ENCODE measurements at places on chromosomes 3 and 15.

DNA sequence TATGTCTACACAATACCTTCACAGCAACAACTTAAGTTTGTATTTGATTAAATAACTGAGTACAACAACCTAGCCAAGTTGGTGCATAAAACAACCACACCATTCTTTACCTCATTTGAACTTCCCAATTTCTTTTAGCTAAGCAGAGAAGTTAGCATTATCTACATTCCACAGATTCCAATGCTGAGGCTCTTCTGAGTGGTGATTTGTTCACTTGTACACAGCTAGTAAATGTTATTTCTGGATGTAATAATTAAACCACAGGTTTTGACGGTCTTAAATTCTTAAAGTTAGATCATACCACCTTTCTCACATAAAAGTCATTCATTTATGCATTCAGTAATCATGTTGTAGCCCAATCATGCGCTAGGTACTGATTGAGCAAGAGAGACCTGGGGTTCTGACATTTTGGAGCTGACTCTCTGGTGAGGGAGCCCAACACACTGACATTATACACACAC is 102.5 kb downstream of the SST start:
- DNase-seq, result no peak

DNA sequence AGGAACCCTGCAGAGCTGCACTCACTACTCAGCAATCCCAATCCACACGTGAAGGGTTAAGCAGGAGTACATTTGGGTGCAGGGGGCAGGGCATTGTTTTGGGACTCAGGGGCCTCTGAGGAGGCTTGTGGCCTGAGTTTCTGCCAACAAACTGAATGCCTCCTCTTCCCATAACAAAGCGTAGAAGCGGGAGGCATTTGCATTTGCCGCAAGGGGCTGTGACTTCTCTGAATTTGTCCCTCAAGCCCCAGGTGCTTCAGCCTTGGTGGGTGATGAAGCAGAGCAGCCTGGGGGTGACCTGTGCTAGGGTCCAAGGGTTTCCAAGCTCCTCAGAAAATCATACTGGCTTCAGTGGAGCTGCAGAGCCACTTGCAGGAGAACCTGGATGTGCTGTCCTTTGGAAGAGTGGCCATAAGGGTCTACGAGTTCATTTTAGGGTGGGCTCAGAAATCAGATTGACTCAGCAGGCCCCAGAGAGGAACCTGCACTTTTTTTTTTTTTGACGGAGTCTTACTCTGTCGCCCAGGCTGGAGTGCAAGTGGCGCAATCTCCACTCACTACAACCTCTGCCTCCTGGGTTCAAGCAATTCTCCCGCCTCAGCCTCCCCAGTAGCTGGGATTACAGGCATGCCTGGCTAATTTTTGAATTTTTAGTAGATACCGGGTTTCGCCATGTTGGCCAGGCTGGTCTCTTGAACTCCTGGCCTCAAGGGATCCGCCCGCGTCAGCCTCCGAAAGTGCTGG is 1.4 kb upstream of the RPSA start:
- no peak for DNase-seq

DNA sequence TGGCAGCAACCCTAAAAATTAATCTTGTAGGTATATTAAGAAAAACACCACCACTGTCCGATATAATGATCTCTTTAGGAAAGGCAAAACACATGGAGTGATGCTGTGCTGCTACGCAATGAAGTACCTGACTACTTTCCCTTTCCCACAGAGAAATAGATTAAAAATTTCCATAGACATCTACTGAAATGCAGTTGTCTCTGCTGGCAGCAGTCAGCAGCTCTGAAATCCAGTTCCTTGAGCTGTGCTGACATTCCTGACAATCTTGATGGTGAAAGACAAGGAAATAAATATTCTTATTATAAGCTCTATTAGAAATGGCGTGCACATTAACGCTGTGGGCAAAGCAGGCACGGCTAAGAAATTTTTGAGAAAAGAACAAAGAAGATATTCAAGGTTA is 287.6 kb downstream of the IL5RA start:
- DNase-seq, result no peak

GRCh38 chr3:195172039-195172684 is 98.8 kb downstream of the XXYLT1 start:
- DNase-seq, result no peak

DNA sequence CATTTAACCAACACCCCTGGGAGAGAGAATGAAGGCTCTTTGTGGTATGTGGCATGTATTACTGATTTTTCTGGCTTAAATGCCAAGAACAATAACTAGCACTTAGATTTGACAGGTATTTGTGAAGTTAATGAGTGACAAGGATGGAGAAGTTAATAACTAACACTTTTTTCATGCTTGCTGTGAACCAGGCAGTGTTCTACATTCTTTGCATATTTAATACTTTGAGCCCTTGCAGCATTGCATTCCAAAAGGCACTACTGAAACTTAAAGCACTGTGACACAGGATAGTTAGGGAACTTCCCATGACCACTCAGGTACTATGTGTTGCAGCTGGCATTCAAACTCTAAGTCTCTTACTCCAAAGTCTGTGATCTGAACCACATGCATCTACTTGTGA is 650.6 kb downstream of the ZPLD1 start:
- no peak for DNase-seq

DNA sequence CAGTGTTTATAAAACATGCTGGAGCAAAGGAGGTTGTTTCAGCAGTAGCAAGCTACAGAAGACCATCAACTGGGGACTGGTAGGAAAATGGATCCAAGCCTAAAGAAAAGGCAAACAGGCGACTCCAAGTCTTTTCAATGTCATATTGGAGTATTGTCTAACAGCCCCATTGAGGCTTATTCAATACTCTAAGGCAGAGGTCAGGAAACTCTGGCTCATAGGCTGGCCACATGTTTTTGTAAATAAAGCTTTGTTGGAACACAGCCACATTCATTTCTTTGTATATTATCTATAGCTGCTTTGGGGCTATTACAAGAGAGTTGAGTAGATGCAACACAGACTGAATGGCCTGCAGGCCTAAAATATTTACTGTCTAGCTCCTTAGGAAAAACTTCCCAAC is 77.5 kb downstream of the RPL22L1 start:
- DNase-seq, result no peak

- no peak for DNase-seq
These were observed 9.5 kb downstream of the RPSA start for GRCh38 chr3:39415983-39416382.

DNA sequence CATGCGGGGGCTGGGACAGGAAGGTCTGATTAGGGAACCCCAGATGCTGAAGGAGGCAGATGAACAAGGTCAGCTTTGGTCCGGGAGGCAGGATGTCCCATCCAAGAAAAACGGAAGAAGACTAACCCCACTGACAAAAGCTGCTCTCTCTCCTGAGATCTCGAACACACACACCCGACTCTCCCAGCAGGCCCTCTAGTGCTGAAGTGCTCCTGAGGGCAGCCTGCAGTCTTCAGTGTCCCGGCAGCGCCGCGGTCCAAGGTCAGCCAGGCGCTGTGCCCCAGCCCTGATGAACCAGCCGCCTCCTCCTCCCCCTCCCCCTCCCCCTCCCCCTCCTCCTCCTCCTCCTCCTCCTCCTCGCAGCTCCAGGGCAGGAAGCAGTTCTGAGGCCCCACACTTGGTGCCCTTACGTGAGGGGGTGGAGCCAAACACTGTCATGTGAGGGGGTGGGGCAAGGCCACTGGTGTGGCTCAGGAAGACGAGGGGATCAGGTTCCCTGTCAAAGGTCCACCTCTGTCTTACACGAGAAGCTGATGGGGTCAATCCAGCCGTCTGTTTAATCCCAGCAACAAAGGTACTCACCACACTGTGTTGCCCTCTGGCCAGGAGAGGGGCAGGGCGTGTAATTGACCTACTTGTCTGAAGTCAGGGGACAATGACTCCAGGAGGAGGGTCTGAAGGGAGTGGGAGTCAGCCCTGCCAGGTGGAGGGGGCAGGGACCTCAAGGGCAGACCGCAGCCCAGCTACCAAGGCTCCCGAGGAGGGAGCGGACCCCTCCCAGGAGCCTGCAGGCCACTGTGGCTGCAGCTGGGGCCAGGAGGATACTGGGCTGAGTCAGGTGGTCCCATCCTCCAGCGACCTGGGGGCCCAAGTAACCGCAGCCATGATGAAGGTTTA is 34.3 kb downstream of the PRR23E start:
- no peak for DNase-seq

DNA sequence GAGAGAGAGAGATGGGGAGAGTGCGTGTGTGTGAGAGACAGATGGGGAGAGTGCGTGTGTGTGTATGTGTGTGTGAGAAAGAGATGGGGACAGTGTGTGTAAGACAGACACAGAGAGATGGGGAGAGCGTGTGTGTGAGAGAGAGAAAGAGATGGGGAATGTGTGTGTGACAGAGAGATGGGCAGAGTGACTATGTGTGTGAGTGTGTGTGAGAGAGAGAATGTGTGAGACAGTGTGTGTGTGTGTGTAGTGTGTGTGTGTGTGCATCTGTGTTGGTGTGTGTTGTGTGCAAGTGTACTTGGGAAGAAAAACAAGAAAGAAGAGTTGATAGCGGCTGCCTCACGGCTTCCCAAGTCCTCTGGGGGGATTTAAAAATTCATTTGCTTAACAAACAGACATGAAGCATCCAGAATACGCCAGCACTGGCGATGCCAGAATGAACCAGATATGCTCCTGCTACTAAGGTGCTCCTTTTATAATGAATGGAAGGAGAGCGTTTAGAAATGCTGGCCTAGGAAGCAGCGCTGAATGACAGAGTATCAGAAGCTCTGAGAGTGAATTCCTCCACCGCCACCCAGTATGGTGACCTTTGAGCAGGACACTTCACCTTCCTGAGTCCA is 186.1 kb upstream of the TSC22D2 start:
- no peak for DNase-seq

DNA sequence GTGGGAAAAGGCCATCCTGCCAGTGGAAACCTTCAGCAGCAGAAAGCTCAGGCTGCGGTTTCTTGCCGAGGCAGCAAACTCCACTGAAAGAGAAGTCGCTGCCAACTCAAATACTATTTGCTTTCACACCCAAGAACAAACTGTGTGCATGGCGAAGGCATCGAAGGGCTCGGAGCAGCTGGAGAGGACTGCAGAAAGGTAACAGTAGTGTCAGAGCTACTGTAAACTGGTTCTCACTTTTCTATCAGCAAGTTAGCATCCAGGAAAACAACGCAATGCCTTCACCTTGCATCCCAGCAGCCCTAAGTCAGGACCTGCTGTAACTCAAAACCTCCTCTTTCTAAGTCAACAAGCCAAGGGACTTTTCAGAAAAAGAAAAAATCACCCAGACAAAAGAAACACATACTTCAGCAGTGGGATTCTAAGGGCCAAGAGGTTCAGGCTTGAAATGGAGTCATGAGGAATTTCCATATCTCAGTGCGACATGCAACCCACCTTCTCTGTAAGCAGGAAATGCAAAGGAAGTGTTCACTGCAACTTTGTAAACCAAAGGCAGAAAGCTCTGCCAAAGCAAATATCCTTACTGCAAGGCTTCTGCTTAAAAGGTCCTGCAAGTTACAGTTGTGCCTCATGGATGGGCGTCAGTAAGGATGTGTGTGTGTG is 193.5 kb downstream of the FOXP1 start:
- no peak for DNase-seq

- DNase-seq, result no peak
These were observed 692.7 kb downstream of the MCTP2 start for GRCh38 chr15:94924057-94924456.

DNA sequence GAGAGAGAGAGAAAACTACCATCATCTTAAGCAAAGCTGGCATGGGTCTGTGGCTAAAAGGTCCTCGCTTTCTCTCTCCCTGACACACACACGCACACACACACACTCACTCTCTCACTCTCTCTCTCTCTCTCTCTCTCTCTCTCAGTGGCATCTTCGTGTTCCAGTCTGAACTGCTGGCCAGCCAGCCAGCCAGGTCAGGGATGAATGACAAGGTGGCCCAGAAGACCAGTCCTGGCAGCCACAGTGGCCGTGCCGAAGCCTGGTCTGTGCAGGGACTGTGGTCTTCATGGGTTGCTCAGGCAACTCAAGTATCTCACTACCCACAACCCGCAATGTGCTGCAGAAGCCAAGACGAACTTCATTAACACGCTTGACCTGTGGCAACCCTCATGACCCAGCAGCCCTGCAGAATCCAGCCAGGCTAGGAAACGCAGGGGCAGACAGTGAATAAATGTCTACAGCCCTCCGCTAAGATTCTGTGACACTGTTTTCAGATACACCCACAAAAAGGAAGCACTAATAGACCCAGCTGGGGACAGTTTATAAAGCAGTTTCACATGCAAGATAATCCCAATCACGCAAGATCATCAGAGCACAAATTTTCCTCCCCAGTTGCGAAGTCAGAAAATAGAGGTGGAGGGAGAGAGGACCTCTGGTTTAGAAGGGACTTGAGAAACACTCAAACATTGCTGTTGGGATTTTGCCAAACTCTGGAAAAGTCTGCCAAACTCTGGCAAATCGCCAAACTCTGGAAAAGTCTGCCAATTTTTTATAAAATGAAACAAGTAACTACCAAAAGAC is 66.4 kb downstream of the XXYLT1 start:
- no peak for DNase-seq

DNA sequence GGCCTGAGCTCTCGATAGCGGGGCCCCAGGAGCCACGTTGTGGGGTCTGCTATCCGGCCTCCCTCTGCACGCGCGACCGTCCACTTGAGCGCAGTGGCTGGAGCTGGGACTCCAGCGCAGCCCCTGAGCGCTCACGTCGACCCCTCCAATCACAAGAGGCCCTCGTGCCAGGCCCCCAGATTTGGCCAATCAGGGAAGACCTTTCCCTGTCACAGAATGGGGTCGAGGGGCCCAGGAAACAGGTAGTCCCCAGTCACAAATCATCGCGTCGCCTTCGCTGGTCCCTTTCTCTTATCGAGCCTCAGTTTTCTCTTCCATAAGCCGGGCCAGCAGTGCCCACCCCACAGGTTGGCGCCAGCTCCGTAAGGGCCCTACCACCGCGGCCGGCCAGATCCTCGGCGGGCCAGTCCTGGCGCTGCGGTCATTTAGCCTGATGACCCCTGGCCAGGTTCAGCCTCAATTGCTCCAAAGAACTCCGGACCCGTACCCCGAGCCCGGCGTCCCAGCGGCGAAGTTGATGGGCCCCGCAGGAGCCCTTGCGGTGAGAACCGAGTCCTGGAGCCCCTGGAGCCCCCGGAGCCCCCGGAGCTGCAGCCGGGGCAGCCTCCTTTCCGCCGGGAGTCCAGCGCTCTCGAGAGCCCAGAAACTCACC is 435 bp downstream of the ALDH1L1 start:
- DNase-seq, result no peak

- DNase-seq, result no peak
These were observed 3.8 kb upstream of the FBLN2 start for GRCh38 chr3:13544951-13545651.
